Epithelial cell of prostate (primary cell): ENCODE measurements at places on chromosomes 5 and 9.

GRCh38 chr5:13783726-13784125 lies 160.8 kb downstream of the DNAH5 start:
- no peak for DNase-seq

- no peak for DNase-seq
Observed at GRCh38 chr5:89721353-89721752, 688.2 kb downstream of the CETN3 start.

DNA sequence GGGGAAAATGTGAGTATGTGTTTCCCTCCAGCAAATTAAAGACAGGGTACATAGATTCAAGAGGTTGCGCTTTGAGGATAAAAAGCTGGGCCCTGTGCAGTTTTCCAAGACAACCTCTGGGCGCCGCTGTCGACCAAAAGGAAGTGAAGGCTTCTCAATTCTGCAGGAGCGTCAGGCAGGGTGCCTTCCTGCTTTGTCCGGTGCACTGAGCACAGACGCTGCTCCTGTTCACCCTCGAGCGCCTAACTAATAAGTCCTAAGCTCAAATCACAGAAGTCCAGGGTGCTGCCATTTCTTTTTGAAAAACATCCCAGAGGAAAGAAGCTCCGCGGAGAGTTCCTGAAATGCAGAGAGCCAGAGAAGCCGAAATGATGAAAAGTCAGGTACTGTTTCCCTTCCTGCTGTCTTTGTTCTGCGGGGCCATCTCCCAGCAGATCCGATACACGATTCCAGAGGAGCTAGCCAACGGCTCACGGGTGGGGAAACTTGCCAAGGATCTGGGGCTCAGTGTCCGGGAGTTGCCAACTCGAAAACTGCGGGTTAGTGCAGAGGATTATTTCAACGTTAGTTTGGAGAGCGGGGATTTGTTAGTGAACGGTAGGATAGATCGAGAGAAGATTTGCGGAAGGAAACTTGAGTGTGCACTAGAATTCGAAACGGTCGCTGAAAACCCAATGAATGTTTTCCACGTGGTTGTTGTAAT lies at the start of gene PCDHGB1:
Gene PCDHGB1 (plus strand): TSS at position 183 of the 703 bp plus-strand sequence. CDS start 162 bp downstream, at position 345.
- no peak for DNase-seq

DNA sequence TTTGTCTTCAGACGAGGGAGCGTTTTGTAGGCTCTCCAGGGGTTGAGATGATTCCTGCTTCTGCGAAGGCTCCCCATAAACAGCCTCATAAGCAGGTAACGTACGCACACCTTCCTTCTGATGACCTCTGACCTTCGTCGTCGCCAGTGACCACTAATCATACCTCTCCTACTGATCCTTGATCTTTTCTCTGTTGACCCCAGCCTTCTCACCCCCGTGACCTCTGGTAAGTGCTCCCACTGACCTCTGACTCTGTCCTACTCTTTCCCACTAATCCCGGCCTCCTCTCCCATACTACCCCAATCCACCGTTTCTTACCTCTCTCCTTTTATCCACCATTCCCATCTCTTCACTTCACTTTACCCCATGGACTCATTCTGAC lies 345 bp downstream of the DNAI1 start:
- no peak for DNase-seq

- peak; percentile 41 for DNase-seq
Observed at GRCh38 chr5:135379046-135379654, 19.9 kb downstream of the MACROH2A1 start.

- no peak for DNase-seq
Observed at GRCh38 chr9:131831380-131832165, 91.7 kb upstream of the RAPGEF1 start.

DNA sequence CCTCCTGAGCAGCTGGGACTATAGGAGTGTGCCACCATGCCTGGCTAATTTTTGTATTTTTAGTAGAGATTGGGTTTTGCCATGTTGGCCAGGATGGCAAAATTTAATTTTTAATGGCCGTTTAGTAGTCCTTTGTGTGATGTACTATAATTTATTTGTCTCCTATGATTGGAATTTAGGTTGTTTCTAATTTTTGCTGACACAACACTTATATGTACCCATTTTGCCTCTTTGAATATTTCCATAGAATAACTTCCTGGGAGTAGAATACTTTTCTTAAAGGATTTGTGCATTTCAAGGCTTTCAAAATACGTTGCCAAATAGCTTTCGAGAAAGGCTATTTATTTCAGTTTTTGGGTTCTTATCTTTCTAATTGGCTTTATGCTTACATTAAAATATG lies 22.8 kb downstream of the NDFIP1 start:
- DNase-seq, result no peak

DNA sequence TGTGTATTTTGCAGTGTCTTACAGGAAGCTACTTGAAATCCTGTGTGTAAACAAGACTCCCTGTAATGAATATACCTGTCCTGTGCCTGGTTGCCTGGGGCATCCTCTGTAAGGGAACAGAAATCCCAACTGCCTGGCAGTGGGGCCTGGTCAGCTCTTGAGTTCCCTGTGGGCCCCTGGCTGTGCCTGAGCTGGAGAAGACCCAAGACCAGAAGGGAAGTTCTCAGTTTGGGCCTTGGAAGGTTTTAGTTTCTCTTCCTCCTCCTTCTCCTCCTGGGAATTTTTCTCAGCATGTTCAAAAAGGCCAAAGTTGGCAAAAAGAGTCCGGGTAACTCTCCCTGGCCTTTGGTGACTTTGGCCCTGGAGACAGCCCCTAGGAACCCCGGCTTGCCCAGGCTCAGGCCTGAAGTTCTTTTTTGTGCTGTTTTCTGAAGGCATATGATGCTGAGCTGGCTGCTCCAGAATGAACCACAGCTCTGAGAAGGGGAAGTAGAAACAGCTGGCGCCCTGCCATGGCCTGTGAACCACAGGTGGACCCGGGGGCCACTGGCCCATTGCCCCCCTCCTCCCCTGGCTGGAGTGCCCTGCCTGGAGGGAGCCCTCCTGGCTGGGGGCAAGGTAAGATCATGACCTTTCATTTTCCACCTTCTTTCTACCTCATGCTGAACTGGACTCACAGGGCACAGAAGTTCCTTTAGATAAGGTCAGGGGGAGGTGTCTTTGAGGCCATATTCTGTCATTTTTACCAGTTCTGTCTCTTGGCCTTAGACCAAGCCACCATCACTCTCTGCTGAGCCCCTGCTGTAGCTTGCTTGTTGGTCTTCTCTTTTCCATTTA lies 5.8 kb downstream of the TMEM268 start:
- no peak for DNase-seq

DNA sequence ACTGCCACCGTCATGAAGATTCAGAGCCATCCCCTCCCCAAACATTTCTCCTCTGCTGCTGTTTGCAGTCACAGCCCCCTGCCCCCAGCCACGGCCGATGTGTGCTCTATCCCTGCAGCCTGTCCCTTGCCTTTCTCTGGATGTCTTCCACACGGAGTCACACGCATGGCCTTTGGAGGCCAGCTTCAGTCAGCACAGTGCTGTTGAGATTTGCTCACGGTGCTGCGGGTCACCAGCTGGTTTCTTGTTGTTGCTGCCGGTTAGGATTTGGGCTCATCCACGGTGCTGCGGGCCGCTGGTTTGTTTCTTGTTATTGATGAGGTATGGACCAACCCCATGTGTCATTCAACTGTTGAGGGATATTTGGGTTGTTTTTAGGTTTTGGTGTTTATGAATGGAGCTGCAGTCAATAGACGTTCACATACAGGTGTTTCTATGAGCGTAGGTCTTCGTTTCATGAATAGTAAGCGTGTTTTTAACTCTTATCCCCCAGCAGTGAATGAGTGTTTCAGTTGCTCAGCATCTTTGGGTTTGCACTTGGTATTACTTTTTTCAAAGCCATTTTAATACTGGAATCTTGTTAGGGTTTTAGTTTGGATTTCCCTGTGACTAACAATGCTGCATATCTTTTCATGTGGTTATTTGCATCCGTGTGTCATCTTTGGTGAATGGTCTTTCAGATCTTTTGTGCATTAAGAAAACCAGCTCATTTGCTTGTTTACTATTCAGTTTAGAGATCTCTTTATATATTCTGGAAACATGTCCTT lies 57.6 kb downstream of the AHRR start:
- DNase-seq, result no peak

DNA sequence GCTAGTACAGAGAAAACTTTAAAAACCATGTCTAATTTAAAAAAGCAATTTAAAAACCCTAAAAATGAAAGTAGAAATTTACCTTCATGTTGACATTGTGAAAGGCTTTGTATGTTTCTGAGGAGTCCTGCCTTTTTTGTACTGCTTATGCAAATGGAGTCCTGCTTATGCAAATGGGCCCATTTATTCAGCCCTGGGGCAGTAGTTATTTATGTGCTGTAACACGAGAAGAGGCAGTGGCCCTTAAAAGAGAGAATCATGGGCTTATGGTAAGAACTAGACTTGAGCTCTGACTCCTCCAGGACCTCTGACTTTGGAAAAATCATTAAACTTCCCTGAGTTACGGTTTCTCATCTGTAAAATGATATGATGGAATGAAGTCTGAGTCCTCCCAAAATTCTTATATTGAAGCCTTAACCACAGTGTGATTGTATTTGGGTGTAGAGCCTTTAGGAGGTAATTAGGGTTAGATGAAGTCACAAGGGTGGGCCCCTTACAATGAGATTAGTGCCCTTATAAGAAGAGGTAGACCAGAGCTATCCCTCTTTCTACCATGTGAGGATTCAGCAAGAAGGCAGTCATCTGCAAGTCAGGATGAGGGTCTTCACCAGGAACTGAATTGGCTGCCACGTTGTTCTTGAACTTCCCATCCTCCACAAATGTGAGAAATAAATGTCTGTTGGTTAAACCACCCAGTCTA lies 447.8 kb upstream of the CD180 start:
- no peak for DNase-seq

DNA sequence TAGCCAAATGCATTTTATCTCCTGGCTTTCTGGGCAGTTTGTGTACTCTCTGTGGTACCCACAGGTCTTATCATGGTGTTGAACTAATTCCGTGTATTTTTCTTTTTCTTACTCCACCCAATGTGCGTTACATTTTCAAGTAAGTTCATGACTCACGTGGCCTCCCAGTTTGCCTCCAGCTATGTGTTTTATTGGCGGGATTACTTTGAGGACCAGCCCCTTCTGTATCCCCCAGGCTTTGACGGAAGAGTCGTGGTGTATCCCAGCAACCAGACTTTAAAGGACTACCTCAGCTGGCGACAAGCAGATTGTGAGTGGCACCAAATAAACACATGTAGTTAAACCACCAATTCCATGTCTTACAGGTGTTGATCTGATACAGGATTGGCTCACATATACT lies 3.2 kb downstream of the THG1L start:
- DNase-seq, result no peak

GRCh38 chr9:125260561-125260960 lies 1.1 kb upstream of the GAPVD1 start:
- no peak for DNase-seq

DNA sequence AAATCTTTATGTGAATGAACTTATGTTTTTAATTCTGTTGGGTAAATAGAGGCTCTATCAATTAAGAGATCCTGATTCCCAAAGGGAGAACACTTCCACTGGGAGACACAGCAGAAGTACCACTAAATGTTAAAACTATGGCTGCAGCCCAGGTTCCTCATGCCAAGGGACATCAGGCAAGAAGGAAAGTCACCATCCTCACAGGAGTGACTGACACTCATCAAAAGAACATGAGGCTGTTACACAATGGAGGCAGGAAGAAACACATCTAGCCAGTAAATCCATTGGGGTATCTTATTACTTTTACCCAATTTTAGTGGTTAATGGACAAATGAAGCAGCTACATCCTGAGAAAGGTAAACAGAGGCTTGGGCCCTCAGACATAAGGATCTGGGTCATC lies 94.4 kb downstream of the MAPKAP1 start:
- DNase-seq, result no peak

GRCh38 chr5:1402611-1403255 lies 42.5 kb downstream of the SLC6A3 start:
- DNase-seq, result no peak

DNA sequence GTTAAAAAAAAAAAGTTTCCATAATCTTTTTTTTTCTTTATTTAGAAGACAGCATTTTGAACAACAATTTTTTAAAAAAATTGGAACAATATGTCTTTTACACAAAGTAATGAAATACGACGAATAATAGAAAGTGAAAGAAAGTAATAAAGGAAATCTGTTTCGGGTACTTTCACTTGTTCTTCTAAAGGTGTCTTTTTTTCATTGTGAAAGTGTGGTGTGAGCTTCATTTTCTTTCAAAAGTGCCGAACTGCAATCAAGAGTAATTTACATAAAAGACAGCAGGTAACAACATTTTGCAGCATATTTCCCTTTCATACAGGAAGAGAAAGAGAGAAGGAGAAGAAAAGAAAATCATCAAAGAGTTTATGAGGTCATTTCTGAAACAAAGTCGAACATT lies 159.7 kb upstream of the CDH12 start:
- no peak for DNase-seq

DNA sequence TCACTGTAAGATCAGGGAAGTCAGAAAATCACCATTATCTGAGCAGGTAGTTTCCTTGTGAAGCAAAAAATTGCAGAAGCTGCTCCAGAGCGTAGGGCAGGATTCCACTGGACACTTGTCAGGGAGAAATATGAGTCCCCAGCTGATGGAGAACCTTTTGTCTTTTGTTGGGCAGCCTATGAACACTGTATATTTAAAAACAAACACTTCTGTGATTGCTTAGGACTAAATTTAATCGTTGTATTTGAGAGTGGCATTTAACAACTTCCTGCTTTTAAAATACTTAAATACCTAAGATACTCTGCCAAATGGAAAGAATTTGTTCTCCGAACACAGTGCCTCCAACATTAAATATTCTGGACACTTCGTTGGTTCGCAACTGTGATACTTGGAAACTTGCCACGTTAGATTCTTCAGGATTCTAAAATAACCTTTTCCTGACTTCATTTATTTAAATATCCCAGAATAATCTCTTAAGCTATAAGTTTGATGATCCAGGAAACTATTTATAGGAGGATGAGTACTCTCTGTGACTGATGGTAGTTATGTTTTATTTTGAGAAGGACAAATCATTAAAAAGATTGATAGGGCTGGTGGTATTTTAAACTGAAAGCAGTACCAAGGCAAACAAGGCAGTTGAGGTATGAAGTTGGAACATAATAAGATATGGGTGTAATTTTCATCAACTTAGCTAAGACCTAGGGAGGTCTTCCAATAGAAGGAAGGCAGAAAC lies 2.7 kb upstream of the HSPA4 start:
- no peak for DNase-seq

DNA sequence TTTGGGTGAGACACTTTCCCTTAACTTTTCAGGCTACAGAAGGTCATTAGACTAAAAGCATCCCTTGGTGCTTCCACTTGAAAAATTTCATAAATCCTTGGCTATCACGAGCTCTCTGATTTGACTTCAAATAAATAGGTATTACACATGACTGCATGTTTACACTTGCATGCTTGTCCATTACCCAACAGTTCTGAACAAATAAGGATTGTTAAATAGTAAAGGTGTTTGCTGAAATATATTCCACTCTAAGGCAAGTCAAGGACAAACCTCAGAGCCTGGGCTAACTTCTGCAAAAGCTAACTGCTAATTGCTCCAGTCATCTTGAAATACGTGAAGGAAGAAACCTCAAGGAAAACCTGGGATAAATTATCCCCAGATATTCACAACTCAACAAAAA lies 14.5 kb downstream of the FBXW2 start:
- no peak for DNase-seq

GRCh38 chr9:33265211-33265865 lies 489 bp downstream of the CHMP5 start:
- DNase-seq, result no peak
